ENCODE measurements at places on chromosomes 13 and 19.
A peak's percentile ranks its signal among the peaks of the same experiment; 100 is the strongest.

DNA sequence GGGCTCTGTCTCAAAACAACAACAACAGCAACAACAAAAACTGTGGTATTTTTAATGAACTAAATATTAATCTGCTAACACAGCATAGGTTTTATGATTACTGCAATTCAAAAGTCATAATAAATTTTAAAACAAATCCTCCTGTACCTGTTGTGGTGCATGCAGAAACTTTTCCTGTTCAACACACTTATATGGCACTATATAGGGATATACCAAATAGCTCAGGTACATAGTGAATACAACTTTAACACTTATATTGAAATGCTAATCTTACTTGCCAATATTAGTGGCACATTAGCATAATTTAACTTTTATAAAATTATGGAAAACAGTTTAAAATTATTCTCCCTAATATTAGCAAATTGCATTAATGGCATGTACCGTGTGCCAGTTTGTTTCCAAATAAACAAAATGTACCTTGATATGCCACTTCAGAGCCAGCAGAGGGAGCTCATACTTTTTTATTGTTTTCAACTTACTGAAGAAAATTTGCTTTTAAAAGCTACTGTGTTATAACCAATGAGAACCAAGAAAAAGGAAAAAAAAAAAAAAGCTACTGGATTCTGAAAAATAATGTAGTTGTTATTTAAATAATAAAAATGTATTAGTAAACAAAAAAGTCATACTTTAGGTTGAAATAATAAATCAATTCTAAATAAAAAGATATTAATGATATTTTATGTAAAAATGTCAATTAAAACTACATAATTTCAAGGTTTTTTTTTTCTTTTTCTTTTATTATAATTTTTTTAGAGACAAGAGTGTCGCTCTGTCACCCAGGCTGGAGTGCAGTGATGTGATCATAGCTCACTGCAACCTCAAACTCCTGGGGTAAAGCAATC is 18.0 kb upstream of the RBM26 start:
- peak; percentile 53 for DNase-seq

- peak; percentile 54 for DNase-seq
Measured at GRCh38 chr19:45587873-45588272, 3.3 kb upstream of the OPA3 start.

GRCh38 chr13:42487221-42487620 is 86.7 kb upstream of the TNFSF11 start:
- DNase-seq, result no peak

DNA sequence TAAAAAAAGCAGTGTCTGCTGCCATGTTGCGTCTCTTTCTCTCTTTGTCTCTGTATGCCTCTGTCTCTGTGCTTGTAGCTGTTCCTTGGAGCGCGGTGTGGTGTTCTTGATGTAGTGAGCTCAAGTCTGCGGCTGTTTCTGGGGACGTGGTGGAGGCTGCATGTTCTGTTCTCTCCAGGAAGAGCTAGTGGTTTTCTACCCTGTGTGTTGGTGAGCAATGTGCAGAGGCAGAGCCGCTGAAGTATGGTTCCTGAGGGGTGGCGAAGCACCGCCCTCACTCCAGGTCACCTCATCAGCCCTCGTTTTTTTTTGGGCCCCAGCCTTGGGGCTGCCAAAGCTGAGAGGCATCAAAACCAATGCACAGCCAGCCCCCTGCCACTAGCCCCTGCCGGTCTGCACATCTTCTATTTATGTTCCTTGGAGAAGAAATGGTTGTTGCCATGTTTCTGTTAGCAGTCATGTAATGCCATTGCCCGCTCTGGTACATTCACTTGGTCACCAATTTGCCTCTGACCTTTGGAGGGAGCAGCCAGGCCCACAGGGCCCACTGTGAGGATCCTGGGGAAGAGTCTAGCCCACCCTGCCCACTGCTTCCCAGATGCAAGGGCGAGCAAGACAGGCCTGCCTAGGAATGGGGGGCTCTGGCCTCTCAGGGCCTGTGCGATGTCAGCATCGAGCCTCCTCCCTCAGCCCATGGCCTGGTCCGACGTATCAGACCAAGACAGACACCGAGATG is 7.2 kb downstream of the HNRNPL start:
- DNase-seq, result no peak

- DNase-seq, result no peak
Measured at GRCh38 chr13:51033421-51034185, 77.5 kb downstream of the C13orf42 start.

DNA sequence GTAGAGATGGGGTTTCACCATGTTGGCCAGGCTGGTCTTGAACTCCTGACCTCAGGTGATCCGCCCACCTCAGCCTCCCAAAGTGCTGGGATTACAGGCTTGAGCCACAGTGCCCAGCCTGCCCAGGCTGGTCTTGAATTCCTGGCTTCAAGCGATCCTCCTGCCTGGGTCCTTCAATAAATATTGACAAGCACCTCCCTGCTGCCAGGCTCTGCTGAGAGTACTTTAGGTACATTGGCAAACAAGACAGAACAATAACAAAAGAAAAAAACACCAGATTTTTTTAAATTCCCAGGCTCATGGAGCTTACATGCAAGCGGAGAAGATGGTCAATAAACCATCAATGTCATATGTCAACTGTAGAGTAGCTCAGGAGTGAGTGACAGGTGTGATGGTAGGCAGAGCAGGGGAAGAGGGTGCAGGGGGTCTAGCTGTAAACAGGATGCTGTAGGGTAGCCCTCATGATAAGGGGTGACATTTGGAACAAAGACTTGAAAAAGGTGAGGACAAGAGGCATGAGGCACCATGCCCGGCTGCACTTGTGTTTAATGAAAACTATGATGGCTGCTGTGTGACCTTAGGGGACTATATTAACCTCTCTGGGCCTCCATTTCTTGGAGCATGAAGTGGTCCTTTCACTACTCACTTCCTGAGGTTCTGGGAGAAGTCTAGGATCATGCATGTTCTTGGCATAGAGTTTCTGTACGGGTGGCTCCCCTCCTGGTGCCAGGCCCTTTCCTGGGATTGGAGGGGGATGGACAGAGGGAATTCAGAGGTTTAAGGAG is 19.6 kb downstream of the SULT2B1 start:
- DNase-seq, result no peak
